LHCN-M2 (cell line): ENCODE measurements at places on chromosomes 3 and 15.

DNA sequence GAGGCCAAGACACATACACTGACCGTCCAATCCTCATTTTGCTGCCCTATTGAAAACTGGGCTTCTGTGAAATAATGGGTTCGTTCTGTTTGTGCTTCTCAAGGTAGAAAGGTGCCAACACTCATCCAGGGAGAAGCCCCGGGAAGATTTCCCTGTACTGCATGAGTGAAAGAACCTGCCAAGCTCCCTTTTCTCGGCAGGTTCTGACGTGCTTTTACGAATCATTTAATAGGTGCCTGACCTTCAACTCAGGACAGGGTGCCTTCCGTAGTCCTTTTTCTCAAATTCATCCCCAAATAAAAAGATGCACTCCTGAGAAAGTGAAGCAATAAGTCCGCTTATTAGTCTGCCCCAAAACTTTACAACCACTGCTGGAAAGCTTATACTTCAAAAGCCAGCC is 64.2 kb downstream of the B3GNT5 start:
- no peak for DNase-seq

DNA sequence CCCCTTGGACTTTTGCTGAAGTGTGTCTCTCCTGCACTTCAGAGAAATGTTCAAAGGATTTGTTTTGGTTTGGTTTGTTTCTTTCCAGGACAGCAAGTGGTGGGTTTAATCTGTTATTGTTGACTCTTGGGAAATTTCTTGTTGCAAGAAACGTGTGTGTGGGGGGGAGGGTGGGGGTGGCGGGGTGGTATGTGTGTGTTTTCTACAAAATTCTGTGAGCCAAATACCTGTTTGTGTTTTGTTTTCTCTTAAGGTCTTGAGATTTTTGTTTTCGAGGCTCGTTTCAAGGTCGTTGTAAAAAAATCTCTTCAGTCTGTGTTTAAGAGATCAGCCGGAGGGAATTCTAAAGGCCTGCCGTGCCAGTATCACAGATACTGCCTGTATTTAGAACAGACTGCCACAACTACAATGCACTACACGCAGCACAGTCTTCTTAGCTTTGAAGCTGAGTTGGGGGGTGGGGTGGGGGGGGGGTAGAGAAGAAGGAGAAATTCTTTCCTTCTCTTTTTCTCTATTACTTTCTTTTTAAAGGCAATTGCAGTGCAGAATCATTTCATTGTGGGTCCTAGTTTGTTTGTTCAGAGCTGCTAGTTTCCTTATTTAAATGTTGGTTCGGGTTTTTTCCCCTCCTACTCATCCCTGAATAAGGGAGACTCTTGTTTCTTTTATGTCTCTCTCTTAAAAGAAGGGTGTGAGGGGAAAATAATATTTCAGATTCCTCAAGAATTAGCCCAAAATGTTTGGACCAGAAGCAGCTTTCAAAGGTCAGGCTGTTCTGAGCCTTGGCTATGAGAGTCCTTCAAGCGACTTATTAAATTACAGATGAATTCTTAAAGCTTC is 1.4 kb upstream of the BCL6 start:
- peak; percentile 52 for DNase-seq

GRCh38 chr3:38599886-38600285 is 49.6 kb downstream of the SCN5A start:
- no peak for DNase-seq

DNA sequence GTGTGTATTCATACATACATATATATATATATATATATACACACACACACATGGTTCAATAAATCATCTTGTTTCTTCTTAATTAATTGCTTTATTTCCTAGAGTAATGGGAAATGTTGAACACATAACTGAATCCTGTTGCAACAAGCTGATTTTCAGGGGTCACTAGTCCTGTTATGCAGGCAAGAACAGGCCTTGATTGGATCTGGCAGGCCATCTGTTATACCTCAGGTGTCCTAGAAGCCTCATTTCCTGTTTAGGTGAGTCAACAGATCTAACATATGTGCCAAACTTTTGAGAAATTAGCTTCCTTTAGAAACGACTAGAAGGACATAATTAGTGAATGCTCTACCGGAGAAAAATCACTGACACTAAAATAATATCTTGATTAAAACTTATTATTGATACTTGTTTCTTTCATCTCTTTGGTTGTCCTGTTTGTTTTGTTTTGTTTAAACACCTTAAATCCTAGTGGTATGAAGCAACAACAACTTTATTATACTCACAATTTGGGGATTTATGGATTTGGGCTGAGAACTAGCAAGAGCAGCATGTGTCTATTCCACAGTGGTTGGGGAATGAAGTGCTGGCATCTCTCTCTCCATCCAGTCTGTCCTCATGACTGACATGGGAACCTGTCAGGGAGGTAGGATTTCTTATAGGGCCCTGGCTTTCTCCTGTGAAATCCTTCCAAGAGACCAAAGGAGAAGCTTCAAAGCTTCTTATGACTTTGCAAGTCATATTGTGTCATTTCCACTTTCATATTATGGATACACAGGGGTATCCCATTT is 552.6 kb downstream of the NSUN3 start:
- DNase-seq = no peak

DNA sequence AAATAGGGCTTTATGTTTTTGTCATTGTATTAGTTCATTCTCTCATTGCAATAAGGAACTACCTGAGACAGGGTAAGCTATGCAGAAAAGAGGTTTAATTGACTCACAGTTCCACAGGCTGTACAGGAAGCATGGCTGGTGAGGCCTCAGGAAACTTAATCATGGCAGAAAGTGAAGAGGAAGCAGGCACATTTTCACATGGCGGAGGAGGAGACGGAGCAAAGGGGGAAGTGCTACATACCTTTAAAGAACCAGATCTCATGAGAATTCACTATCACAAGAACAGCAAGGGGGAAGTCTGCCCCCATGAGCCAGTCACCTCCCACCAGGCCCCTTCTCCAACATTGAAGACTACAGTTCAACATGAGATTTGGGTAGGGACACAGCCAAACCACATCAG is 25.6 kb downstream of the CEP63 start:
- DNase-seq = no peak

DNA sequence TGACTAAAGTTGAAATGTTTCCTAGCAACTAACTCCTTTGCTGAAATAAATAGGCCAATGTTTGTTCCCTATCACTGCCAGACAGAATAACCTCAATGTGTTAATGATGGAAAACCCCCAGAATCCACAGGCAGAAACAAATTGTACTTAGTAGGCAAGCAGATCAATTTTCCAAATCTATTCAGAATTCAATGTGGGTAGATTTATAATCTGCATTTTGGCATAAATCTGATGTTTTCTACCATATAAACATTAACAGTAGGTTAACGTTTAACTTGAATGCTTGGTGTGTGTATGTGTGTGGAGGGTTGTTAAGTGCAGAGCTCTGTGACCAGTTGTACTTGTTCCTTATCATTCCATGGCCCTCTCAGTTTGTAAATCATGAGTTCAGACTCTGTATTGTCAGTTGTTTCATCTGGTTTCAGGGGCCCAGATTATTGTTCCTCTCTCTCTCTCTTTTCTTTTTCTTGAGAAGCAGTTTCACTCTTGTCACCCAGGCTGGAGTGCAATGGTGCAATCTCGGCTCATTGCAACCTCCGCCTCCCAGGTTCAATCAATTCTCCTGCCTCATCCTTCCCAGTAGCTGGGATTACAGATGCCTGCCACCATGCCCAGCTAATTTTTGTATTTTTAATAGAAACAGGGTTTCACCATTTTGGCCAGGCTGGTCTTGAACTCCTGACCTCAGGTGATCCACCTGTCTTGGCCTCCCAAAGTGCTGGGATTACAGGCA is 32.8 kb downstream of the PLSCR1 start:
- DNase-seq = no peak

DNA sequence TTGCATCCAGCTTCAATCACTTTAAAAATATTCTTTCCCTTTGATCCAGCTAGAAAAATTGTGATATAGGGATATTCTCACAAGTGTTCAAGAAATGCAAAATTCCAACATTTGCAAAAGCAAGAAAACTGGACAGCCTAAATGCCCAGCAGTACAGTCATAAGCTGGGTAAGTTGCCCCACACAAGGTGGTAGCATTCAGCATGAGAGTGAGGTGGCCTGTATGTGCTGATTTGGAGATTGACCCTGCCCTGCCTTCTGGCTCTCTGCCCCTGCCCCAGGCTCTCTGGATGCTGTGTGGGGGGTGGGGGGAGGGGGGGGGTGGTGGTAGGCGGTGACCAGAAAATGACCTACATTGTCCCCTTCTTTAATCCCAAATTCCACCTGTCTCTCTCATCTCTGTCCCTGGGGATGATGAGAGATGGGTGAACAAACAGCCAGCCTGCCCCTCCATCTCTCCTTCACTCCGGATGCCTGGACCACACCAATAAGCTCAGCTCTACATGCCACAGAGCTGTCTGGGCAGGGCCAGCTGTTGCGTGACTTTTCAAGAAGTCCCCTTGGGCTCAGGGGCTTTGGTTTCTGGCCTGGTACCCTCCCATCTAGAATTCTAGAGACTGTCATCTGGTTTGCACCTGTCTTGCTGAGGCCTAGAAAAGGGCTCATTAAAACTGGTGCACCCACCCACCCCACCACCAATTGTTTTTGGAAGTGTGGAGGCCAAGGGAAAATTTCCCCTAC is 42.2 kb downstream of the SLC28A1 start:
- no peak for DNase-seq

- no peak for DNase-seq
Measured at GRCh38 chr15:29032751-29033150, 147.0 kb downstream of the APBA2 start.

DNA sequence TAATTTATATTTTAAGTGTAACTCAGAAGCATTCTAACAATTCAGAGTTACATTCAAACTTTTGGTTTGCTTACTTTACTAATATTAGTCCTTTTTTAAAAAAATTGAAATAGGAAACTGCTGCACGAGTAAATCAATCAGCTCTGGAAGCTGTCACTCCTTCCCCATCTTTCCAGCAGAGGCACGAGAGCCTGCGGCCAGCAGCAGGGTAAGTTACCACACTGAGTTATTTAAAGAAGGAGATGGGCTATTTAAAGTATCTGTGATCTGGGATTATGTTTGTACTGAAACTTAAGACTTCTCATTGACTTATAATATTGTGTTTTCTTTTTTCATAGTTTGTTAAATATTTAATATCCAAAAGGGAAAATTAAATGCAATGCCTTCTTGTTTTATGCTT is 29.3 kb downstream of the APPL1 start:
- no peak for DNase-seq

GRCh38 chr15:92112180-92112579 is 258.7 kb downstream of the SLCO3A1 start:
- no peak for DNase-seq

GRCh38 chr3:101351829-101352228 is 31.5 kb upstream of the IMPG2 start:
- DNase-seq = peak; percentile 36

- DNase-seq = no peak
Measured at GRCh38 chr3:144141496-144141895, 169.9 kb downstream of the DIPK2A start.

- DNase-seq = no peak
Measured at GRCh38 chr3:43539321-43539720, 82.5 kb downstream of the ANO10 start.

- peak; percentile 31 for DNase-seq
Measured at GRCh38 chr3:29746163-29746760, 465.4 kb downstream of the RBMS3 start.

DNA sequence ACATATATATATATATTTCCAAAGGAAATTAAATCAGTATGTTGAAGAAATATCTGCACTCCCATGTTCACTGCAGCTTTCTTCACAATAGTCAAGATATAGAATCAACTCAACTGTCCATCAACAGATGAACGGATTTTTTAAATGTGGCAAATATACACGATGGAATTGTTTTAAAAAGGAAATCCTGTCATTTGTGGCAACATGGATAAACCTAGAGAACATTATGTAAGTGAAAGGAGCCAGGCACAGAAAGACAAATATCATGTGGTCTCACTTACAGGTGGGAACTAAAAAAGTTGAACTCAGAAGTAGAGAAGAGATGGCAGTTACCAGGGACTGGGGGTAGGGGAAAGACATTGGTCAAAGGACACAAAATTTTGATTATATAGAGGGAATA is 253.7 kb downstream of the ULK4 start:
- DNase-seq = no peak

DNA sequence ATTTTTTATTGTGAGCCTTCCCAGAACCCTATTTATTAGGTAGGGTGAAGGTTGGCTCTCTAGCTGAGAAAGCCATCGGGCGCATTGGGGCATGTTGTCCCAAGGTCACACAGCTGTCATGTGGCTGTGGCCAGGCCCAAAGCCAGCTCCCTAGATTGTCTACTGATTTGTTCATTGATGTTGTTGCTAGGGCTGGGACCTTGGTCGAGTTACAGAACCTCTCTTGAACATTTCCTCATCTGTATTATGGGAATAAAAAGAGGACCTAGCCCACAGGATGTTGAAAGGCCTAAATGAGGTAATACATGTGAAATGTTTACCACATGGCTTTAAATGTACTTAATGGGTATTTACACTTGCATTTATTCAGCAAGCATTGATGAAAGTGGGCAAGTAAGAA is 252.5 kb downstream of the SUCLG2 start:
- DNase-seq = no peak

DNA sequence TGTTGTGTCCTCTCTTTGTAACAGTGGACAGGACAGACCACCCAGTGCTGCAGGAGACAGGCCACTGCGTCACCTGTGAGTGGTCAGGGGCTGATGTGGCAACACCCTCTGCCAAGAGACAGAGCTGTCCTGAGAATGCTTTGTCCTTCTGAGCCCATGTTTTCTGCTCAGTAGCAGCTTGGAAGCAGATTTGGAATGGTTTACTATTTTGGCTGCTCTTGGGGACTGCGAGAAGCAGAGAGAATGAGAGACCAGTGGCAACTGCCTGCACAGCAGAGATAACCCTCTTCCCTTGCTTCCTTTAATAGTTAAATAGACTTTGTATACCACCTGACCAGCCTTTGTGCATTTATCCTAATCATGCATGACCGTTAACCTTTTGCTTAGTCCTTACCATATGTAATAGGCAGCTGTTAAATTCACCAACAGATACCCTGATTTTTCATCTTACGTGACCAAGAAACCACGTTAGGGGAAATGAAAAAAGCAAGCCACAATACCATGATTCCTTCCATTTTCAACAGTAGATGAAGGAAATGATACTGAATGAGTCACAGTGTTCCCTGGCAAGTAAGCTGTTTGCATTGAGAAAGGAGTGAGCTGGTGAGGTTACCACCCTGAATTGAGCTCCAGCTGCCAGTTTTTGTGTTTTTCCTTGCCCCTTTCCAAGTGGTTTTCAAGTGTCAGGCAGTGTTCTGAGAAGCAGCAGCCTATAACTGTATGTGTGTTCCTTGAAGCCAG is 35.5 kb downstream of the B3GALNT1 start:
- DNase-seq = peak; percentile 88

DNA sequence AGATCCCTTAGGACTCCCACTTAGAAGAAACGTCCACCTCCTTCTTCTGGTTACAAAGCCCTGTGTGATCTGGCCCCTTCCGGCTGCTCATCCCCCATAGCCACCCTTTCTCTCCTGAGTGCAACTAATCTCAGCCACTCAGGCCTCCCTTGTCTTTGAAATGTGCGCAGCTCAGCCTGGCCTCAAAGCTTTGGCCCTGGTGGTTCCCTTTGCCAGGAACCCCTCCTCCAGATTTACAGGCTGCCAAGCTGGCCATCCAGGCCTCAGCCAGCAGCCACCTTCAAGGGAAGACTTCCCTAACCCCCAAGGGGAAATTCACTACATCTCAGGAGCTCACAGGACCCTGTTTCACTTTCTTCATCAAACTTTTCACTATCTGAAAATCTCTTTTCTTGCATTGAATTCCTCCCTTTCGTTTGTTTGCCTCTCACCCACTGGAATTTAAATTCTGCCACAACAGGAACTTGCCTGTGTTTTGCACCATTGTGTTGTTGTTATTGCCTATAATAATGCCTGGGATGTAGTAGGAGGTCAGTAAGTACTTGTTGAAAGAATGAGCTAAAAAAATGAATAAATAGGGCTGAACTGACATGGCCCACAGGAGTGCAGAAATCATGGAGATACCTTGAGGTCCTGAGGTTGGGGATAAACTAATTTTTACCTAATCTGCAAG is 109.5 kb upstream of the PFN2 start:
- no peak for DNase-seq
